CD4-positive, alpha-beta T cell (primary cell): ENCODE measurements at places on chromosomes 7 and 10. TPM values are rescaled to one million over a fixed set of nuclear protein-coding genes. Genes with fewer than 3 reads are reported as not detected.

GRCh38 chr7:121531175-121532070 is 135.3 kb upstream of the FAM3C start:
- H3K27ac ChIP-seq: no peak overlapping the region
- no peak for DNase-seq
- no peaks in the 10 kb centered on the region for H3K36me3 ChIP-seq
- no peaks in the 10 kb centered on the region for H3K27me3 ChIP-seq

DNA sequence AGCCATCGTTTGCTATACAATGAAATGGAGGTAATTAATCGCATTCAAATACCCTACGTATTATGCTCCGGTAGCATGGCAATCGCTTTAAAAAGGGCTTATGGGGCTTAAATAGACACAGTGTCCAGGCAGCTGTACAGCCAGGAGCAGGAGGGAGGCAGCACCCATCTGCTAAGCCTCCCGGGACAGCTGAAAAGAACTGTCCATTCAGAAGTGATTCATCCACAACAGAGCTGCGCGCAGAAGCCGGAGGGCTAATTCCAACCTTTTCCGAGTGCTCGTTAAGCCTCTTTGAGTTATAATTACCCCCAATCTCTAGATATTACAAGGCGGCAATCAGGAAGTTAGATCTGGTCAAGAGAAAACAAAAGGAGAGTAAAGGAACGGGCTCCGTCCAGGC is 58.3 kb downstream of the DPYSL4 start:
- H3K4me1 ChIP-seq: peaks cover 6% of the 10 kb centered on the region
- no peak overlapping the region for H3K27ac ChIP-seq
- no peak overlapping the region for H3K4me3 ChIP-seq

- H3K36me3 ChIP-seq: no peaks in the 10 kb centered on the region
- peak overlapping the region; percentile 98 for H3K27ac ChIP-seq
- H3K4me1 ChIP-seq: peaks cover 90% of the 10 kb centered on the region
- no peak for DNase-seq
- H3K27me3 ChIP-seq: no peaks in the 10 kb centered on the region
Measured at GRCh38 chr10:3806603-3807002, 21.6 kb upstream of the KLF6 start.

DNA sequence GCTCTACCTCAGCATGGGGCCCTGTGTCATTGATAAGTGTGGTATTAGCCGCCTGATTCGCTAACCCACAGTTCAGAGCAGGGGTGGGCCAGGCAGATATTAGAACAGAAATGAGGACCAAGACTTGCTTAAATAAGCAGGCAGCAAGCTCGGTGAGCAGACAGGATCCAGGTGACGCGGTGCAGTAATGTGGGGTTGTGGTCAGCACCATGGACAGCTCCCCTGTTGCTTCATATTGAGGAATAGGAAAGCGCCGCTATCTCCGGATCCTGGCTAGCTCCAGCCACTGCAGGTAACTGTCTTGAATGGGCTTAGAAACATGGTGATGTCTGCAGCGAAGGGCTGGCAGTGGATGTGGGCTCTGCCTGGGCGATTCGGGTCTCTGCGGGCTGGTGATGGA is 51.3 kb upstream of the GPR26 start:
- H3K4me3 ChIP-seq: no peak overlapping the region
- no peaks in the 10 kb centered on the region for H3K36me3 ChIP-seq
- no peaks in the 10 kb centered on the region for H3K4me1 ChIP-seq
- H3K27ac ChIP-seq: no peak overlapping the region
- peaks cover 2% of the 10 kb centered on the region for H3K27me3 ChIP-seq

DNA sequence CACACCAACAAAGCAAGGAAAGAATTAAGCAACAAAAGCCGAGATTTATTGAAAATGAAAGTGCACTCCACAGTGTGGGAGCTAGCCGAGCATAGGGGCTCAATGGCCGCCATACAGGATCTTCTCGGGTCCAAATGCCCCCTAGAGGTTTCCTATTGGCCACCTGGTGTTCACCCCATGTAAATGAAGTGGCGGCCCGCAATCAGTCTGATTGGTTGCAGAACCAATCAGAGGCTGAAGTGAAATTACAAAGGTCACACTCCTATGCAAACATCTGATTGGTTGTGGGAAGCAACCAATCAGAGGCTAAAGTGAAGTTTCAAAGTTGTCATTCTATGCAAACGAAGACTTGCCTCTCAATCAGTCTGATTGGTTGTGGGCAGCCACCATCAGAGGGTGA is 61.8 kb upstream of the SLC35B4 start:
- peaks cover 4% of the 10 kb centered on the region for H3K27me3 ChIP-seq
- no peak for DNase-seq
- no peaks in the 10 kb centered on the region for H3K36me3 ChIP-seq
- H3K4me3 ChIP-seq: no peak overlapping the region

- H3K27ac ChIP-seq: no peak overlapping the region
- no peaks in the 10 kb centered on the region for H3K4me1 ChIP-seq
- peaks cover under 1% of the 10 kb centered on the region for H3K27me3 ChIP-seq
- H3K4me3 ChIP-seq: no peak overlapping the region
- H3K36me3 ChIP-seq: no peaks in the 10 kb centered on the region
Measured at GRCh38 chr7:141522657-141523342, 28.4 kb upstream of the AGK start.

LRRN3 gene
- 6.0 TPM for total RNA-seq
